Fibroblast of skin of right quadriceps (primary cell): ENCODE measurements at places on chromosomes 2 and 18.
A peak's percentile ranks its signal among the peaks of the same experiment; 100 is the strongest.

- DNase-seq: no peak
These were observed 60.1 kb upstream of the ACTR3 start for GRCh38 chr2:113829761-113830160.

GRCh38 chr2:78993518-78994148 lies 31.9 kb upstream of the REG3G start:
- DNase-seq: no peak

DNA sequence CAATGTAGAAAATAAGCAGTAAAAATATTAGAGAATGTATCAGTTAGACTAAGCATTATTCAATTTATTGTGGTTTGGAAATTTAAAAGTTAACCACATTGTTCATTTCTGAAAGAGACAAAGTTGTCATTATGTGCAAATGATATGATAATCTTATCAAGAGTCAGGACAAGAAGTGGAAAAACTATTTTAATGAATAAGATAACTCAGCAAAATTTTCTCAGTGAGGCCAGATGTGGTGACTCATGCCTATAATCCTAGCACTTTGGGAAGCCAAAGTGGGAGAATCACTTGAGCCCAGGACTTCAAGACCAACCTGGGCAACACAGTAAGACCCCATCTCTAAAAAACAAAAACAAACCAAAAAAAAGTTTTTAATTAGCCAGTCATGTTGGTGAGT lies 39.5 kb upstream of the CERS6 start:
- no peak for DNase-seq

- no peak for DNase-seq
These were observed 130.1 kb upstream of the EFEMP1 start for GRCh38 chr2:56053679-56054078.

DNA sequence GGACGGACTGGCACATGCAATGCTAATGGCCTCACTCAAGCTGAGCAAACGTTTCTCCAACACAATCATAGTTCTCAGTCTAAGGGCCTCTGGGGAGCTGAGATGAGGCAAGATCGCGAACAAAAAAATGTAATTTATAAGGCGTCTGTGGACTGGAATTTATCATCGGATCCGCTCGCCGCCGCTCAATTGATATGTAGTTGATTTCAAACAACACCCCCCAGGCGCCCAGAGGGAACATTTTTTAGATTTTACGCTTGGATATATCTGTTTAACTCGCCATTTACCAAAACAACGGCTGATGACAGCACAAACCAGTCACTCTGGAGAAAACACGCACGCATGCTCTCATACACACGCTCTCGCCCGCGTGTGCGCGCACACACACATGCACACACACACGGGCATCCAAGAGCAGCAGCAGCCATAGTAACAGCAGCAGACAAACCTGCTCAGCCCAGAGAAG lies 335.8 kb downstream of the SMAD2 start:
- no peak for DNase-seq

GRCh38 chr2:15943378-15944280 lies 3.3 kb downstream of the MYCN start:
- peak; percentile 15 for DNase-seq

- peak; percentile 84 for DNase-seq
These were observed 677.0 kb upstream of the FANCL start for GRCh38 chr2:58918141-58918540.

- DNase-seq: no peak
These were observed 854.5 kb upstream of the CRIM1 start for GRCh38 chr2:35501076-35501475.

- no peak for DNase-seq
These were observed 36.1 kb downstream of the TET3 start for GRCh38 chr2:74020702-74021406.

DNA sequence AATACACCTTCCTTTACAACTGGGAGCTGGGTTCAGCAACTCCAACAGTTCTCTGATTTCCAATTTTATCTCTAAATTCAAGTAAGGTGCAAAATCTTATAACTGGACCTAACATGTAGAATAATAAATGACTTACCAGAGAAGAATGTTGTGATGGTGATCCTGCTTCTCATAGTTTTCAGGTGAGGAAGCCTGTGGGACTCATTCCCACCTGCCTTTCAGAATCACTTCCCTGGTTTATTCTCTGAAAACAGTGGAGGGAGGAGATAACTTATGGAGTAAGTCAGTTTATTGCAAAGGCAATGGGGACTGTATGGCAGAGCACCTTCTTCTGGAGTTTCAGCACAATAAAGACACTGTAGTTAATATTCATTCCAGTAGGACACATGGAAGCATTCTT lies 1188.2 kb upstream of the FAM98A start:
- DNase-seq: no peak

GRCh38 chr18:63617049-63617914 lies 26.8 kb downstream of the SERPINB4 start:
- peak; percentile 5 for DNase-seq

DNA sequence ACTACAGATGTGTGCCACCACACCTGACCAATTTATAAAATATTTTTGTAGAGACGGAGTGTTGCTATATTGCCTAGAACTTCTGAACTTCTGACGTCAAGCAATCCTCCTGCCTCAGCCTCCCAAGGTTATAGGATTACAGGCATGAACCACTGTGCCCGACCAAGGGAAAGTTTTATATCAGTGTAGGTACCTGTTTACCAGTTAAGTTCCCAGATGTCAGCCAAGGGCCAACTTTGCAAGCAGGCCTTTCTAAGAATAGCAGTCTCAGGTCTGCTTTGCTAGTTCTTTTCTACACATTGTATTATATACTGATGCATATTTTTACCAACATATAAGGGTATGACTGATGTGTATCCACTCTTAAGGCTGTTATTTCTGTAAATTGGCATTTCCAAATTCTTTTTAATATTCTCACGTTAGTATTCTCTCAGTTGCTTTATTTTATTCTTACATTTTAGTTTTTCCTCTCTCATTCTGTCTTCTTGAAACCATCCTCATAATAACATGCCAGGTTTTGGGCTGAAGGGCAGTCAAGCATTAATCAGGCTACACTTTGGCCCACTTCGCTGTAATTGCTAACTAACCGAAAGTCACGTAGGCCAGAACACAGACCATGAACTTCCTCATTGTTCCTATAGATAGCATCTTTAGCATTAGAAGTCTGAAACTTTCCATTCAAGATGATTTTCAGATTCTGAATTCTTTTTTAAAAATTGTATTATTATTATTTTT lies 25.0 kb upstream of the CXXC1 start:
- DNase-seq: no peak

DNA sequence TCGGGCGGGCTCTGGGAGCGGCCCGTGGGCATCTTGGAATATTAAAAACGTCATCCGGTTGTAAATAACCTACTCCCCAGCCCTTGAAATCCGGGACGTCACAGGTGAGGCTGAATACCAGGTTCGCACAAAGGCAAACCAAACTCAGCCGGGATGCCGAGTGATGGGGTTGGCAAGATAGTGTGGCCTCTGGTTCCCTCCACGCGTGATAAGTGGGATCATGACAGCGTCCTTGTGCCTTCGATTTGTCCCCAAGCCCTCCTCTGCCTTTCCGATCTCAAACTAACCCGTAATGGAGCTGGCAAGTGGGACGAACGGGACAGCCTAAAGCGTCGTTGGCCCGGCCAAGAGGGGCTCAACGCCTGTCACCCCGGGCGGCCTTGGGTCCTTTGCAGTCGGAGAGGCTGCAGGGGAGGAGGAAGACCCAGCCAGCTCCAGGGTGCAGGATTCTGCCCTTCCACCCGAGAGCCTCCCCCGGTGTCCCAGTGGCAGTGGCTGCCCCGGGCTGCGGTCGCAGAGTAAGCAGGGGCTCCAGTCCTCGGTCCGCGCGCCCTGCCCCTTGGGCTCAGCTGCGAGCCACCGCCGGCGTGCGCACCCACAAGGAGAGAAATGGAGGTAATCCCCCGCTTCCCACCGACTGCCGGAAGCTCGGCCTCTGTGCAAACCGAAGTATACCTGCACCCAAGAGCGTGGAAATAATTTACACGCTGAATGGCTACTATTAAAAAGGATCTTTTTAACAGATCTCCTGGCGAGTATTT lies 13.4 kb upstream of the PAX3 start:
- DNase-seq: no peak

GRCh38 chr2:47016172-47016913 lies 100.7 kb upstream of the MCFD2 start:
- peak; percentile 90 for DNase-seq

DNA sequence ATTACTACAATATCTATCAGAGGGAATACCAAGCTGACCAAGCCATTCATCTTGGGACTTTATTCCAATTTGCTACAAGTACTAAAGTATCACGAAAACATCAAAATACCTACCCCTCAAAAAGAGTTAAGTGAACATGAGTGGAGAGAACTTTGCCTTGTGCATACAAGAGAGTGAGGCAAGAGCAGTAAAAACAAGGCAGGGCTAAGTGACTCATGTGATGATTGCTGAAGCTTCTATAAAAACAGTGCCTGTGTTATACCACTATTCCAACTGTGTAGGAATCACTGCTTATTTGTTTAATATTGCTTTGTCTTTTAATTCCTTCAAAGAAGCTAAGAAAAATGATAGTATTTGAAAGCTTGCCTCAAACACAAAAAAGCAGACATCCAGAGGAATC lies 61.2 kb downstream of the FARSB start:
- DNase-seq: peak; percentile 43

DNA sequence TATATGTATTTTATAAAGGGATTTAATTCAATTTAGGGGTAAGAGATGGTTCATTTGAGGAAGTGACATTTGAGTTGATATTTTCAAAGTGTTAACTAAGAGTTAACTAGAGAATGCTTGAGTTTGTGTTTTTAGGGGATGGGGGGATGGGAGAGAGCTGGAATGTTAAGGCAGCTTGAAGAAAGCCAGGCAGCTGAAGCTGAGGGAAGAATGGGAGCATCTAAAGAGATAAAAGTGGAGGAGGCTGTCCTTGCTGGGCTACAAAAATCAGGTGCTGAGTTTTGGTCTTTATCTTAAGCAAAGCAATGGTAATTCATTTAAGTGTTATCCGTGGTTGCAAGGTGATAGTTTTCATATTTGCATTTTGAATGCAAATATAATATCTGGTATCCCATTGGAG lies 9.2 kb downstream of the CHST9 start:
- DNase-seq: no peak

GRCh38 chr18:71784777-71785176 lies 759.4 kb downstream of the CBLN2 start:
- no peak for DNase-seq

GRCh38 chr2:42127425-42128424 lies 41.4 kb upstream of the EML4 start:
- no peak for DNase-seq

GRCh38 chr2:46066601-46067000 lies 230.6 kb upstream of the EPAS1 start:
- DNase-seq: no peak

DNA sequence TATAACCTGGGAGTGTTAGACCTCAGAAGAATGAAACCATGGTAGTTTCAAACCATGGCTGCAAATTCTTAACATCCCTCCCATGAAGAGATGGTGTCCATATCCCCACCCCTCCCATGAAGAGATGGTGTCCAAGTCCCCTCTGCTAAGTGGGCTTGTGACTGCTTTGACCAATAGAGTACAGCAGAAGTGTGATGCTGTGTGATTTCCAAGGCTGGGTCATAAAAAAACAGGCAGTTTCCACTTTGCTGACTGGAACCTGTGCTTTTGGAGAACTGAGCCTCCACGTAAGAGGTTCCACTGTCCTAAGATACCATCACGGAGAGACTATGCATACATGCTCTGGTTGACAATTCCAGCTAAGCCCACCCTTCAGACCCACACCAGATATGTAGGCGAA lies 65.5 kb downstream of the MRO start:
- no peak for DNase-seq

- DNase-seq: peak; percentile 67
These were observed 289.4 kb downstream of the ALK start for GRCh38 chr2:29632018-29632417.

DNA sequence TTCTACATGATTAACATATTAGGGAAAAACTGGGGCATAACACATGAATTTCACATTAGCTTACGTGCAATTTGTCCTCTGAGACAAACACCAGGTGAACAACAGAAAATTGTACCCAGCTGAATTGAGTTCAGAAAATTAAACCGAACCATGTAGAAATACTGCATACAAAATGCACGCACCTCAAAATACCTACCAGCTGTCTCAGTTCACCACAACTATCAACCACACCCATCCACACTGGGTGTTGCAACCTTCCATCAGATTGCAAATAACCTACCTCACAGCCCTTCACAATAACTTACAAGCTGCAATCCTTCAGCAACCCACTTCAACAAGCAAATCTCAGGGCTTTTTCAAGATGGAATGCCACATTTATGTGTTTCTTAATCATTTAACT lies 55.9 kb downstream of the UNC50 start:
- no peak for DNase-seq

DNA sequence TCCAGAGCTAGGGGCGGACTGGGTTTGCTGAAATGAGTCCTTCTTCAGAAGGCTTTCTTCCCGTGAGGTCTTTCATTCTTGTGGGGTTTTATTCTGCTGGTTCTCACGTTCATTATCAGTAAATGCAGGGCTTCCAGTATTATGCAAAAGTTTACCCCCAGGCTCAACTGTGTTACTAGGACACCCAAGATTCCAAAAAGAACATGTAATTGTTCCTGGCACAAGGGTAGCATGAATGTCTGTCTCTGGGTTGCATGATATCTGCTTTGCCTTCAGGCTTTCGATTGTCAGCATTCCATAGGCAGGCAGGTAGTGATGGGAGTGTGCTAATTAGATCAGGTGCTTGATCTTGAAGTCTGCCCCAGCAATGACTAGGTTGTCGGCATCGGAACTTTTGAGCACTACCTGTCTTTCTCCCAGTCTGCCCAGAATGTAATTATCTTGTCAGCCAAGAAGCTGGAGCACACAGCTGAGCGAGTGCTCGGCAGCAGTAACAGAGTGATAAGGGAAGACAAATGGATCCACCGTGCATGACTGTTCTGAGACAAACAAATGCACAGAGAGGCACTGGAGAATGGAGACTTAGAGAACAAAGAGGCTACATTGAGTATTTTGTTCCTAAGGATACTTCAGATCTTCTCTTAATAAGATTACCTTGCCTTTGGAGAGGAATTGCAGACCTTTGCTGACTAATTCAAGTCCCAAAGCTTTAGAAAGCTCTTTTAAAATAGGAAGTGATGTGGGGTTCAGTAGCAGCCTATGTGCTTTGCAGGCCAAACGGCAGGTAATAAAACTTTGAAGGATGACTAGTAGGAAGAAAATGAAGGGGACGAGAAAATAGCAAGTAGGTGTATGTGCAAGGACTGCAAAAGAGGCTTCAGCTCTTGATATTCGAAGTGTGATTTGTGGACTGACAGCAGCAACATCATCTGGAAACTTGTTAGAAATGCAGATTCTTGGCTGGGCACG lies 41.9 kb downstream of the ITGB6 start:
- no peak for DNase-seq

GRCh38 chr2:2121887-2122286 lies 209.2 kb downstream of the MYT1L start:
- no peak for DNase-seq
